ENCODE measurements at places on chromosomes 5 and 9.
A peak's percentile ranks its signal among the peaks of the same experiment; 100 is the strongest.

DNA sequence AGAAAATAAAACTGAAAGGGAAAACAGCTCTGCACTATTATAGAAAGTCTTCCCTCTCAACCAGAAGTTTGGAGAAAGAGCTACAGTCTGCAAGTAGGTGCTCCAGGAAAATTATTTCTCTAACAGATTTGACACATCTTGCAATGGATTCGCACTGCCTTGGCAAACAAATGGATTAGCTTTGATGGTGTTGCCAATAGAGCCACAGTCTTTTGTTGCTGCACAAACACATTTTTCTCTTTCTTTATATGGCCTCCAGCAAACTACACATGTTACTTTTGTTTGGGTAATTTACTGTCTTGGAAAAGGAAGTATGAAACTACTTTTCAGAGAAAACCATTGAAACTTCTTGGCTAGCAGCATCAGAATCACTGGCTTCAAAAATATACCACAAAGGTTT, 523.1 kb downstream of the EFNA5 start:
- no peak for DNase-seq

DNA sequence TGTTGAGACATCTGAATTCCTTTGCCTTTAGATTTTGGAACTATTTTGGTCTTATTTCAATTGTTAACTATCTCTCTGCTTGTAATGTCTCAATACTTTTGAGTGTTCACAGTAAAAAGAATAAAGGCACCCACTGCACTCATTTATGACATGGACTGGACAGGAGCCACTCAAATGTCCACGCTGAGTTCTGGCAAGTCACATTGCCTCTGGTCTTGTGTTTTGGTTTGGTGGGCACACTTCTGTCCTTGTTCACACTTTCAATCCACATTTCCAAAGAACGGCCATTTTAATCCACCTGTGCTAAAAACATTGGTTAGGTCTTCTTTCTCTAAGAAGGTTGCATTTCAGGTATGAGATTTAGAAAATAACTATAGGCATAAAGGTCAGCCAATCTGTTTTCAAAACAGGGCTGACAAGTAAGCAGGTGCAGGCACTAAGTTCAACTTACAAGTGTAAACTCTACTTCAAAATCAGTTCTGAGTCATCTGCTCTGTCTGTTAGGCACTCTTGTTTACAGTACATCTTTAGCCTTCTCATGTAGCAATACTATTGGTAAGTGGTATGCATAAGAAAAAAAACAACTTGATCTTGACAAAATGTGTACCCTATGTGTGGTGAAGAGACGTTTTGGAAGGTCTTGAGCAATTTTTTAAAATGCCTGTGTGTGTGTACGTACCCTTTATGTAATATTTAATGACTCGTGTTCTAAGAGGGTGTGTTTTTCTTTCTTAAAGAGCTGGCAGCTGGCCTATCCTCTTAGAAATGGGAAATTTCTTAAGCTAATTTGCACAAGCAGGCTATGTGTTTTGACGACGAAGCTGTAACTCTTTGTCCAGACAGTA, 31.5 kb upstream of the ZFAND5 start:
- no peak for DNase-seq

DNA sequence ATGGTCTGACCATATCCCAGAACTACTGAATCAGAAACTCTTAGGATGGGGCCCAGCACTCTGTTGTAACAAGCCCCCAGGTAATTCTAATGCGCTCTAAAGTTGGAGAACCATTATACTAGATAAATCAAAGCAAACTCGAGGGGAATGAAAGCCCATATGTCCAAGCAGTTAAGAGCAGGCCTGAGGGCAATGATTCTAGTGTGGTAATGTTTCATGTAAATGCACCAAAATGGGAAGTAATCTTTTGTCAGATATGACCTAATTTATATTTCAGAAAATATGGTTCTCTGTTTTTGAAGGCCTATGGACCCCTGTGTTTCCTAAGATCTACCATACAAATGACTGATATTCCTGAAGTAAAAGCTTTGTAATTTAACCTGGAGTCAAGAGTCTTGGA, 108.0 kb upstream of the PTGER4 start:
- DNase-seq = no peak

- DNase-seq = peak; percentile 27
Observed at GRCh38 chr9:8486095-8486494, 686.5 kb upstream of the DMAC1 start.

- no peak for DNase-seq
Observed at GRCh38 chr5:31062902-31063580, 130.4 kb upstream of the CDH6 start.

DNA sequence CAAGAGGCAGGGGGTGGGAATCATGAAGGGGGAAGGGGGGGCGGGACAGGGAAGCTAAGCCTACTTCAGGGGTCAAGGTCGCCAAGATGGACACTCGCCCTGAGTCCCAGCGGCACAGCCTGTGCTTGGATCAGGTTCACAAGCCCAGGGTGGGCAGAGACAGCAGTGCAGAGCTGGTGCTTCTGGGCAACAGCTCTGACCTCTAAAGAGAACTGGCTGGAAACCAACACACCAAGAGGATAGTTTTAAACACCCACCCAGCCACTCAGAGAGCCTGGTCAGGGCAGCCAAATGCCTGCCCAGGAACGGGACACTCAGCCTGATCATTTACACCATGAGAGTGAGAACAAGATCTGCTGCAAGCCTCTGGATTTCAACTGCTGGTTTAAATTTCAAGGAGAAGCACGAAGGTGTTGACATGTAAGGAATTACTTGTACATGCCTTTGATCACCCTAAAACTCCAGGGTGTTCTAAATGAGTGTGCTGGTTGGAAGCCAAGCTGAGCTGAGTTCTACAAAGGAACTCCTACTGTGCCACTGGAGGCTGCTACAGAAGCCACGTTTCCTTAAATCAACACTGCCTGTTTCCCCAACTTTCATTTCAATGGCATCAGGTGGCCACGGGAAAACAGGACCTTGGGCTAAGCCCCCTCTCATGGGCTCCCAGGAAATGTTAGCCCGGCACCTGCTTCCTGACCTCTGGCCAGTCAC, 91.5 kb downstream of the TTLL11 start:
- DNase-seq = no peak

DNA sequence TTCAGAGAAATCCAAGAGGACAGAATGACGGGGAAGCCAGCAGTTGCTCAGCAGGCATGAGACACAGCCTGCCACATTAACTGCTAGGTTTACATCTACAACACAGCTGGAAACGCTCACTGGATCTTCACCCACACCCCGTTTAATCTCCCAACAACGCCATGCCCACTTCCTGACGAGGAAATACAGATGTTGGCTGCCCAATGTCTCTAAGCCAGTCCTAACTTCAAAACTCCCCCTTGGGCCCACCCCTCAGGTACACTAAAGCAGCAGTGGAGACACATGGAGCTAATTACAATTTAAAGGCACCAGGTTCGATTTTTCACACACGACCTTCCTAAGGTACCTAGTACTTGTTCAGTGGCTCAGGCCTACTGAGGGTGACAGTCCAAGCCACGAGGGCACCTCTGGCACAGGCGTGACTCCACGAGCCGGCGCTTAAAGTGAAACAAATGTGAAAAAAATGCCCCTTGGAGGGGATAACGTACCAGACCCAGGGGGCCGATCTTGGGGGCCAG, 904 bp downstream of the RPL12 start:
- no peak for DNase-seq

DNA sequence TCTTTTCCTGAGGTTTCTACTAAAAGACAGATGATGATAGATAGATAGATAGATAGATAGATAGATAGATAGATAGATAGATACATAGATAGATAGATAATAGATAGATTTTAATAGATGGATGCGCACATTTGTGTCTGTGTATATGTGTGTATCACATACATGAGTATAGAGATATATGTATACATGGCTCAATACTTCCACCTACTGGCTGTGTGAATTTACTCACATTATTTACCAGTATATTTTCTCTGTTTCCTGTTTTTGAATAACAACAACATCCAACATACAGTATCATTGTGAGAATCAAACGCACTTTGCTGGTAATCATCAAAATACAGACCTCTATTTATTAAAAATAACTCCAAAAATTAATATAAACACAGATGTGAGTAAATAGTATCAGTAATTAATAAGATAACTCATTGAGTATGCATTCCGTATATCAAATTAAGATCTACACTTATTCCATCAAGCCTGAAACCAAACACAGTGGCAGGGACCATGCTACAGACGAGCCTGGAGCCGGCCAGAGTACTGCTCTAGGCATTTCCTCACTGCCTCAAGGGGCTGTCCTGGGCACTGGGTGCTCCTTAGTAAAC, 338.0 kb downstream of the SEMA5A start:
- DNase-seq = no peak

DNA sequence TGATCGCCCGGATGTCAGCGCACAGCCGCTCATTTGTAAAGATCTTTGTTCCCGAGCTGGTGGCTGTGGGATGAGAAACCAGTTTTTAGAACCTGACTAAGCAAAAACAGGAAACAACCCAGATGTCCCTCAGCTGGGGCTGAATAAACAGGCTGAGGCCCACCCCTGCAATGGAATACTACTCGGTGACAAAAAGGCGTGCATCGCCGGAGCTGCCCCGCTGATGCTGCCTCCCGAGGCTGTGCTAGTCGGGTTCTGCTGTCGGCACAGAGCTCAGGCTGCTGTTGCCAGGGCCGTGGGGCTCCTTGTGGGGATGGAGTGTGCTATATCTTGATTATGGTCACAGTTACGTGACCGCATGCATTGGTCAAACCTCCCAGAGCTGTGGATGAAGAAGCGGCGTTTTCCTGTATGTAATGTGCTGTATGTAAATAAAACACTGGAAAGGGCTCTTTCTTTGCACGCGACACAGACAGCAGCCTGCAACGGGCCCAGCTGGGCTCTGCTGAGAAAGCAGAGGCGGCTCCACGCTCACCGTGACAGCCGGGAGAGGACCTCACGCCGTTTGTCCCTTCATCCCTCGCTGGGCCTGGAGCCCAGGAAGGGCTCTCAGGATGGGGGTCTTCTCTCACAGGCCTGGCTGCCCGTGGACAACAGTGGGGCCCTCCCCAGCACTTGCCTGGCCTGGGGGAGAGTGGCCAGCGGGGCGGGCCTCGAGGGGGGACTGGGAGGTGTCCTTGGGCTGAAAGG, 51.5 kb upstream of the RNU6ATAC start:
- DNase-seq = no peak

DNA sequence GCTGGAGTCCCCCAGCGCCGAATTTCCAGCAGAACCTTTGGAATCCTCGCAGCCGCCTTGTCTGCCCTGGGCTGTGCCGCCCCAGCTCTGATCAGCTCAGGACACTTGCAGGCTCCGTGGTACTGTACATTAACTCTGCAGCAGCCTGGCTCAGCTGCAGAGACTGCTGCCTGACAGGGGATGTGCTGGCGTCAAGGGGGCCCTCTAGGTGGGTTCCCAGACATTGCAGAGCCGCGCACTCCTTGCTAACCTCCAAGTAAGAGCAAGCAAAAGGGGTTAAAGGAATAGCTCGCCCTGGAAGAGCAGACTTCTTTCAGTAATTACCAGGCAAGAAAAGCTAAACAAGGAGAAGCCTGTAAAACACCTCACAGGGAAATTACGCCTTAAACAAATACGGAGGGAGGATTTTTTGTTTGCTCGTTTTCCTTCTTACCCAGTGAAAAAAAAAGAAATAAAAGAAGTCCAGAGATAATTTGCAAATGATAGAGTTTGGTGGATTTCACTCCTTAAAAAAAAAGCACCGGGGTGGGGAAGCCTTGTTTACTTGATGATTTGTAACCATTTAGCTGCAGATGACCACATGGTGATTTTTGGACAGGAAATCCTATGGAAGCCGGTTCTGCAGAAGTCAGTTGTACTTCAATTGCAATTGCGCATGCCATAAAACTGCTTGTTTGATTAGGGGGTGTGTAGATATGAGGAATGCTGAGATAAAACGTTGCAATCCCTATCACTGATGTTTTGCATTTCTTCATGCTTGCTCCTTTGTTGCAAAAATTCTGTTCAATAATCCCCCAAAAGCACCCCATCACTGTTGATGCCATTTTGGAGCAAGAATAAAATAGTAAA, 305.8 kb downstream of the PDE4D start:
- DNase-seq = peak; percentile 15

DNA sequence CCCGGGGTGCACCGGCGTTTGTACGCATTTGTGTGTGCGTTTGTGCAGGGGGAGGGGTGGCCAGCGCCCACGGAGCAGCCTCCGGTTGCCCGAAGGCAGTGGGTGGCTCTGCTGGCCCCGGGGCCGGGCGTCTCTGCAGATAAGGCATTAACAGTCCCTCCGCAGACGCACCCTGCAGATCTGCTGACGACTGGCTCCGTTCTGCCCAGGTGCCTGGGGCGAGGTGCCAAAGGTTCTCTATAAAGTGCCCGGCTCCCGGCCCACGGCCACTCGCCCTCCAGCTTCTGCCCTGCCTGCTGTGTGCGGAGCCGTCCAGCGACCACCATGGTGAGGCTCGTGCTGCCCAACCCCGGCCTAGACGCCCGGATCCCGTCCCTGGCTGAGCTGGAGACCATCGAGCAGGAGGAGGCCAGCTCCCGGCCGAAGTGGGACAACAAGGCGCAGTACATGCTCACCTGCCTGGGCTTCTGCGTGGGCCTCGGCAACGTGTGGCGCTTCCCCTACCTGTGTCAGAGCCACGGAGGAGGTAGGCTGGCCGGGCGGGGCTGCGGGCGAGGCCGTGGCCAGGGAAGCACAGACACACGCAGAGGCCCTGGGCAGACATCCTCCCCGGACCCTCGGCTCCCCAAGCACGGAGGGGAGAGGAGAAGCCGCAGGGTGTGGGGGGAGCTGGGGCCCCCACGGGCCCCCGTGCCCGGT, at the start of gene SLC6A19:
SLC6A19 (plus strand) TSS at position 269 of the 699 bp plus-strand sequence; CDS start at position 325, 56 bp downstream.
- DNase-seq = no peak

- no peak for DNase-seq
Observed at GRCh38 chr9:128714586-128715435, 9.1 kb downstream of the ZDHHC12 start.

DNA sequence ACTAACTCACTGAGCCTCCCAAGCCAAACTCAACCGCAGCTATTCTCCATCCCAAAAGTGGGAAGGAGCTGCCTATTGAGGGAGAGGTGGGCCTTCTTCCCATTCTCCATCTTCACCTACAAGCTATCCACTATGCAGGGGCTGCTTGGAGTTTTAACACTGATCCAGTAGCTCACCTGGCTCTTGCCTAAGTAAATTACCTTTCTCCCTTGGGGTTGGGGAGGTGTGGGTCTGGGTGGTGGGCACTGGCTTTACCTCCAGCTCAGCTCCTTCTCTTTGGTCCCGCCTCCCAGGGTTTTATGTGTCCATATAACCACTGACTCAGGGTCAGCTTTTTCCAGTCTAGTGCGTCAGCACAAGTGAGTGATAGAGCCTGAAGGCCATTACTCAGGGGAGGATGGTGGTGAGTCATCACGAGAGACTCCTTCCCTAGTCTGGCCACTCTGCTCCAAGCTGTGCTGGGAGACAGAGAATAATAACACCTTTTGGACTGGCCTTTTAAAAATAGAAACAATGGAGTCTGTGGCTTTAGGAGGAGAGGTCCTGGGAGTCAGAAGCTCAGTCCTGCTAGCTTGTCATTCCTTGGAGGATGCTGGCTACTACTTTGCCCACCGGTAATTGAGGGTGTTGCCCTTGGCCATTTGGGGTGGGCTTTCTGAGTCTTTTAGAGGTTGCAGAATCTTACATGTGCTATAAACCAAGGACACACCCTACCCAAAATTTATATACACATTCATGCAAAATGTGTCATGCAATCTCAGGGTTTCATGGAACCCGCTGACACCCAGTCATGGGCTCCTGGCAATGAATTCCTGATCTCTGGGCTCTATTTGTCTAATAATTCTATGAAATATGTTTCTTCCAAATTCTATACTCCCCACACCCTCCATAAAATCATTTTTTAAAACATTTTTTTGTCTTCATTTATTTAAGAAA, 35.6 kb upstream of the ATP6V1G1 start:
- DNase-seq = no peak

GRCh38 chr5:57041570-57041969, 89.6 kb upstream of the MIER3 start:
- DNase-seq = no peak

GRCh38 chr5:4258170-4258569, 662.5 kb downstream of the IRX1 start:
- no peak for DNase-seq

Data from activated CD4-positive, alpha-beta T cell treated with anti-CD3 and anti-CD28 coated beads for 36 hours (primary cell).